BJ (cell line): ENCODE measurements at places on chromosomes 16 and 17.
A peak's percentile ranks its signal among the peaks of the same experiment; 100 is the strongest.

DNA sequence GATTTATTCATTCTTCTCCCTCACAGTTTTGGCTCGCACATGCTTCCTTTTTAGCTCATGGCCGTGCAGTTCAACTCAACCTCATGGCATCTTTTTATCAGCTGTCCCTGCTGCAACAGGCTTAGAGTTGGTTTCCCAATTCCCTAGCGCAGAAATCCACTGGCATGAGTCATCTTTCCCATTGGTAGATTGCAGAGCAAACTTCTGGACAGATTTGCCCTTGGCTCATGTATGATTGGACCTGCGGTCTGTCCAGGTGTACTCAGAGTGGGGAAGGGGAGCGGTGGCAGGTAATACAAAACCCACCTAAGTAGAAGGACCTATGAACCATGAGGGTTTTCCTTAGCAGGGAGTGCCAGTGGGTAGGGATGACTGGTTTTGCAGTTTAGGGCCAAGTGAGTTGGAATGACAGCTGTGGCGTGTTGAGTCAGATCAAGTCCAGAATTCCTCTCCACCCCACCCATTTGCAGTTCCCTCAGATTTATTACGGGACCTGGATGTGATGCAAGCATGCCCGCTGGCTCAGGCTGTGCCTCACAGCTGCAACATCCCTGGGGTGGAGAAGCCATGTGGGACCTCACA lies 584.7 kb downstream of the WWOX start:
- peak; percentile 77 for DNase-seq

DNA sequence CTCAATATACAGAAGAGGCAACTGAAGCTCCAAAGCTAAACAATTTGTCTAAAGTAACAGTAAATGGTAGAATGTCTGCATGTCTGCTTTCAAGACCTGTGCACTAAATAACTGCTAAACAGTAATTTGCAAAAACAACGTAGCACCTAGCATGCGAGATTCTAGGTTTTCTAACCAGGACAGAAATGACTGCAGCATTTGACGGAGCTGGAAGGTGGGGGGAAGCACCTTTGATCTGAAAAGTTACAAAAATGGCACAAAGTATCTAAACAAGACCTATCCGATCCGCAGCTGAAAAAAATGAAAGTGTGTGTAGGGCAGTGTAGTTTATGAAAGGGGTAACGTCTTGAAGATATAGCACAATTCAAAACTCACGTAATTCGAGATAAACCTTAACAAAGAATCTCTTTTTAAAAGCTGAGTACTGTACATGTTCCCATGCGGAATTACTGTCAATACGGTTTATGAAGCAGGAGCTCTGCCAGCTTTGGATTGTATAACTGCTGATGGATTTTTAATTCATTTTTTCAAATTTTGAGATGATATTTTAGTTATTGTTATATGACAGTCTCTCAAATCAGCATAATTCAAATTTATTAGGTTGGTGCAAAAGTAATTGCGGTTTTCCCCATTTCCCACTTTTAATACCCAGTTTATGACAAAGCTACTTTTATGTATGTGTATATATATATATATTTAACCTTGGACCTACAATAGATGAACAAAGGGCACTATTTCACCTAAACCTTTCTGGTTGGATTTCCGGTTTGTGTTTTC lies 1.2 kb upstream of the WIPI1 start:
- DNase-seq, result no peak

DNA sequence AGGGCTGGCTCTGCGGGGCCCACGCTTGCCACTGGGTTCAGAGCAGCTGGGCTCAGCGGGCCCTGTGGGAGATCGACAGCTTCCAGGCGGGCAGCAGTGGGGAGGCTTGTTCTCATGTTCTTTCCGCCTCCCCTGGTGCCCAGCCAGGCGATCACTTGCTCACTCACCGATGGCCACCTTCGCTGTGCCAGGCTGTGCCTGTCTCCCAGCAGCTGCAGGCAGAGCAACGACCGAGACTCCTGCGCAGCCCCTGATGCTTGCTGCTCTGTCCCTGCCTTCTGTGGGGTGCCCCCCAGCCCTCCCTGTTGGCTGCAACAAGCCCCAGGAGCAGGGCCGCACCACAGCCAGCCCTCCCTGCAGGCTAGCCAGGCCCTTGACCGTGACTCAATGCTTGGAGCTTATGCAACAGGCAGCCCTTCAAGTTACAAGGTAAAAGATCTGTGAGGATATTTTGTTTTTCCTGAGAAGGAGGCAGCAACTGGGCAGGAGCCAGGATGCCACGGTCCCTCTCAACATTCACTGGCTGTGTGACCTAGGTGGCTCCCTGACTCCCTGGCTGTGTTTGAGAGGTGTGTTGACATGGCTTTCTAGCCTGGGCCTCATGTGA lies 9.6 kb upstream of the SPNS2 start:
- no peak for DNase-seq

GRCh38 chr17:332023-332422 lies 20.6 kb downstream of the RPH3AL start:
- no peak for DNase-seq

DNA sequence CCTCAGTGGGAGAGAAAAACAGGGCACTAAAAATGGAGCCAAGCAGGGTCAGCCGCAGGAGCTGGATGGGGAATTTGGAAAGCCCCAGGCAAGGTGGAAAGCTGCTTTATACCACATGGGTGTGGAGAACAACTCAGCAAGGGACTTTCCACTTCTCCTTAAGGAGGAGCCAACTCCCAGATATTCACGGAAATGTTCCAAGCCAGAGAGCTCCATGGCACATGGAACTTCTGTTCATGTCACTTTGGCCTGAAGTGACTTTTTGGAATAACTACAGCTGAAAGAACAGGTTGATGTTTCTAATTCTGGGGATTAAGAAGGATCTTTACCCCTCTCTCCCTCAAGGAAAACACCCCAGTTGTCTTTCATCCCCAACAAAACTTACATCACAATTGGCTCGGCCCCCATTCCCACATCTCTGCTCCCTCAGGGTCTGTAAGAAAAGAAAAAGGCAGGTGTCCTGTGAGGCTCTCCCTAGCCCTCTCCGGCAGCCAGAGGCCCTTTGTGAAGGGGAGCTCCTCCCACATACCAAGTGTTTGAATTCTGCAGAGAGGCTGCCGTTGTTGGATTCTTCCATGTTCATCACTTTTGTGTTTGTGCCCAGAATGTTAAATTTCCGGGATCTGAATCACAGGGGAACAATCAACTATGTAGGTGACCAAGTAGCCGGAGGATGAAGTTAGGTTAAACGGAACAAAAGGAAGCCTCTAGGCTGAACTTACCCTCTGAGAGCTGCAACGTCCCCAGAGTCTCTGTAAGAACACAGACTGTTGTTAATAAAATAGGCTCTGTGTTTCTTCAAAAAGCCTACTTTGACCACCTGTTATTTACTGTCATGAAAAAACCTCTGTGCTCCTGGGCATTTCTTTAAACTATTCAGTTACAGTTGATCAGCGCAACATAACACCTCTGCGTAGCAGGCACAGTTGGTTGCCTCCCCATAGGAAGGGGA lies 41.0 kb downstream of the STAT5A start:
- DNase-seq, result peak; percentile 52
